Fibroblast of pulmonary artery (primary cell): ENCODE measurements at places on chromosomes 11 and 22.

DNA sequence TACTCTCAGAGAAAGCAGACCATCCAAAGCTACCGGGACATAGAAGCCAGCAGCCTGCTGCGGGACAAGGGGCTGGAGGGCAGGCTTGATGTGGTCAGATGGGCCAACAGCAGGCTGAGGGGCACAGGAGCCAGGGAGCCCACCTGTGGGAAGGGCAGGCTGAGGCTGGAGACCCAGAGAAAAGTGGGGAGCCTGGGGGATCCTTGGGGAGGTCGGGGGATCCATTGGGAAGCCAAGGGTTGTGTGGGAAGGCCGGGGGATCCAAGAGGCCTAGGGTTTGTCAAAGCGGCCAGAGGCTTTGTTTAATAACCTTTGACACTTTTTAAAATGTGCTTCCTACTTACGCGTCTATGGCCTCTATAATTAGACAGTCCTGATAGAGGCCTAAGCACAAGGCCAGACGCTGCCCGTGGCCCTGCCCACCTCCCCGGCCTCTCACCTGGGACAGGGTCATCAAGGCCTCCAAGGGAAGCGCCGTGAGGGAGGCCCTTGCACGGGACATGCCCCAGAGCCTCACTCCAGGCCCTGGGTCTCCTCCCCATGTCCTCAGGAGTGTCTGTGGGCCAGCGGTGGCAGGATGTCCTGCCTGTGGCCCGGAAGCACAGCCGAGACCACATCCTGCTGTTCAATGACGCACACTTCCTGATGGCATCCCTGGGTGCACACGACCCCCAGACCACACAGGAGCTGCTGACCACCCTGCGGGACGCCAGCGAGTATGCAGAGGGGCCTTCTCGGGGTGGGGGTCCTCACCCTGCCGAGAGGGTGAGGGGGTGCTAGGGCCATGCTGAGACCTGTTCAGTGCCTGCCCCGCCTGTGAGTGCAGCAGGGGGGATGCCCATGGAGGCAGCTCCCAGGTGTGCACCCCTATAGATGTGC is 8.6 kb upstream of the GTSE1 start:
- DNase-seq, result no peak

GRCh38 chr11:105696000-105696399 is 86.1 kb downstream of the GRIA4 start:
- no peak for DNase-seq

- DNase-seq, result peak; percentile 48
These were observed 6.3 kb downstream of the FDX1 start for GRCh38 chr11:110435780-110436717.

GRCh38 chr11:134741453-134742223 is 329.6 kb upstream of the B3GAT1 start:
- peak; percentile 60 for DNase-seq

DNA sequence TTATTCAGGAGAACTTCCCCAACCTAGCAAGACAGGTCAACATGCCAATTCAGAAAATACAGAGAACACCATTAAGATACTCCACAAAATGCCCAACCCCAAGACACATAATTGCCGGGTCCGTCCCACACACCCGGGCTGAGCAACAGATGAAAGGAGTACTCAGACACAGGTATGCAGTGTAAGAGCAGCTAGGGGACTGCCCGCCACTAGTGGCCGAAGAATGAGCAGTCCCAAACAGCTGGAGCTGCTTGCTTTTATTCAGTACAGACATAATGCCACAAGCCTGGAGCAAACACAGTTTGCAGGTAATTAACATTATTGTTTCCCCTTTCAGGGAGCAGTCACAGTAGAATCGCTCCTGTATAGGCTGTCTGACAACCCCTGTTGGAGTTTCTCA is 364.6 kb downstream of the LUZP2 start:
- no peak for DNase-seq

- DNase-seq, result no peak
These were observed 9.3 kb downstream of the OSBPL5 start for GRCh38 chr11:3155691-3156258.

DNA sequence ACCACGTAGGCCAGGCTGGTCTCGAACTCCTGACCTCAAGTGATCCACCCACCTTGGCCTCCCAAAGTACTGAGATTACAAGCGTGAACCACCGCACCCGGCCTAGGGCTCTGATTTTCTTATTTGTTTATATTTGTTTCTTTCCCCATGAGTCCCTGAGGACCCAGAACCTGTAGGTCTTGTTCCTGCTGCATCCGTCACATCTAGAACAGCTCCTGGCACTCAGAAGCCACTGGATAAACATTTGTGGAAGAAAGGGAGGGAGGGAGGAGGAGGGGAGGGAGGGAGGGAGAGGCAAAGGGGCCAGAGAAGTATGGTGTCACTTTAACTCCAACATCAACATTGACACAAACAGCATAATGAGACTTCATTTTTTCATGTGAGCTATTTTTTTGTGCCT is 67.7 kb downstream of the CELSR1 start:
- no peak for DNase-seq

DNA sequence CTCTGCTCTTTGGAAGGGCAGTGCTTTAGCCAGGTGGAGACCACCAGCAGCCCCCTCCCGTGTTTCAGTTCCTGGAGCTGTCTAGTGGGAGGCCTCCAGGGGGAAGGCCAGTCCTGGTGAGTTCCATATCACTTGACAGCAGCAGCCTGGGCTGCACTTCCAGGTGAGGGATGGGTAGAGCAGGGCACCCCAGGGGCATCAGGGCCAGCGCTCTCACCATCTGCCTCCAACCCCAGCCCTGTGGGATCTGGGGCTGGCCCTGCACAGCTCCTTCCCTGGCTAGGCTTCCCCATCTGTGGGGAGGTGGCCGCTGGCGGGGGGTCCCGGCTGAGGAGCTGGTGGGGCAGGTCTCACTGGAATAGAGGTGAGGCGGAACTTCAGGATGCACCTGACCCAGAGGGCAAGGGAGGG is 60.5 kb downstream of the MORC2 start:
- no peak for DNase-seq

GRCh38 chr22:20922141-20922751 is 5.0 kb downstream of the CRKL start:
- no peak for DNase-seq

DNA sequence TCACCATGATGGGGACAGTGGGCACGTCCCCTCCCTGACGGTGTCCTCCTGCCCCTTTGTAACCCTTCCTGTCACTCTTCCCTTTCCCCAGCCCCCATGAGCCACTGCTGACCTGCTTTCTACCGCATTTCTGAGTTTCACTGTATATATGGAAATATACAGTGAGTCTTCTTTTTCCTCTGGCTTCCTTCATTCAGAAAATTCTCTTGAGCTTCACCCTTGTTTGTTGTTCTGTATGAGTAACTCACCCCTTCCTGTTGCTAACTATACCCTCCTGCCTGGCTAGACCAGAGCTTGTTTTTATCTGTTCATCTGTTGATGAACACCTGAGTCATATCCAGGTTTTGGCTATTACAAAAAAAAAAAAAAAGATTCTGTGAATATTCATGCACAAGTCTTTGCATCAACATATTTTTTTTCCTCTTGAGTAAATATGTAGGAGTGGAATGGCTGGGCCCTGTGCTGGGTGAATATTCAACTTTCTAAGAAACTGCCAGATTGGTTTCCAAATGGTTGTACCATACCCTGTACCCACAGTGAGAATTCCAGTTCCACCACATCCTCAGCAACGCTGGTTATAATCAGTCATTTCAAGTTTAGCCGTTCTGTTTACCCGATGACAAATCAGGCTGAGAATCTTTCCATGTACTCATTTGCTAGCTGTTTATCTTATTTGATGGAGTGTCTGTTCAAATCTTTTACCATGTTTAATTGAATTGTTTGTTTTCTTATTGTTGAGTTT is 62.0 kb downstream of the IGF2 start:
- DNase-seq, result peak; percentile 47

GRCh38 chr11:14444441-14445189 is 55.0 kb downstream of the COPB1 start:
- no peak for DNase-seq

DNA sequence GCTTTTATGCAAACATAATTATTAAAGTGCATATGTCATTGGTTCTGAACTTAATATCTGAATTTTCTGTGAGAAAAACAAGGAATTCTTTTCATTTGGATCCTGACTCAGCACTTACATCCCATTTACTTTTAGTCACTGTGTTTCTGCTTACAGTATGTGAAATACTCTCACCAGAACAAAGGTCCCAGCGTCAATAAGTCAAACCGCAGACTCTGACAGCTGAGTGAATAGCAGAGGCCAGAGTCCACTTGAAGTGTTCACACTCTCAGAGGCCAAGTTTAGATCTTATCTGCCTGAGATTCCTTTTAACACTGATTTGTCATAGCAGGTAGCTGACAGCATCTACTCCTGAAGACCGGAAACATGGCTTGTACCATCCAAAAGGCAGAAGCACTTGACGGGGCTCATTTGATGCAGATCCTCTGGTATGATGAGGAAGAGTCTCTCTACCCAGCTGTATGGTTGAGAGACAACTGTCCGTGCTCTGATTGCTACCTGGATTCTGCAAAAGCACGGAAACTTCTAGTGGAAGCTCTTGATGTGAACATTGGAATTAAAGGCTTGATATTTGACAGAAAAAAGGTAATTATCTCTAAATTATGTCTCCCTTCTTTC is 14.6 kb downstream of the BBOX1 start:
- DNase-seq, result peak; percentile 49

DNA sequence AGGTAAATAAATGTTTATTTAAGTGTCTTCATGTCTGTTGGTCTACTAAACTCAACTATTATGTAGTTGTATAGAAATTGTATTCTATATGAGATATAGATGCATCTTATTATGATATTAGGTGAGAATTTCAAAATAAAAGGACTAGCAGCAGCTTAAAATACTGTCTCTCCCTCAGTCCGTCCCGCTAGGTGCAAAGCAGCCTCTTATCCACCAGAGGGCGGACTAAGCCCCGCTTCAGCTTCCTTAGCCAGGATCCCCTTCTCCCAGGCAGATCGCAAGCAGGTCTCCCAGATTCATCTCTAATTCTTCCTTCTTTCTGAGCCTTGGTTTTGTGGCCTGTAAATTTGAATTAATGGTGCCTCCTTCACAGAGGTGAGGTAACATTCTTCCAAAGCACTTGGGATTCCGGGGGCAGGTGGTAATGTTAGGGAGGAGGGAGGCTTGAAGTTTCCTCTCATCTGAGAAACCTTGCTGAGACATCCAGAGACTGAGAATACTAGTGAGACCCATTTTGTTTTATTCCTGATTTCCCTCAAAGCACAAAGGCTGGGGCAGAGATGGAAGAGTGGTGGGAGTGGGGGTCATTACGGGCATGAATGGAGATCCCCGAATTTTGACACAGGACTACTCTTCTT is 13.5 kb upstream of the INSC start:
- DNase-seq, result peak; percentile 81

DNA sequence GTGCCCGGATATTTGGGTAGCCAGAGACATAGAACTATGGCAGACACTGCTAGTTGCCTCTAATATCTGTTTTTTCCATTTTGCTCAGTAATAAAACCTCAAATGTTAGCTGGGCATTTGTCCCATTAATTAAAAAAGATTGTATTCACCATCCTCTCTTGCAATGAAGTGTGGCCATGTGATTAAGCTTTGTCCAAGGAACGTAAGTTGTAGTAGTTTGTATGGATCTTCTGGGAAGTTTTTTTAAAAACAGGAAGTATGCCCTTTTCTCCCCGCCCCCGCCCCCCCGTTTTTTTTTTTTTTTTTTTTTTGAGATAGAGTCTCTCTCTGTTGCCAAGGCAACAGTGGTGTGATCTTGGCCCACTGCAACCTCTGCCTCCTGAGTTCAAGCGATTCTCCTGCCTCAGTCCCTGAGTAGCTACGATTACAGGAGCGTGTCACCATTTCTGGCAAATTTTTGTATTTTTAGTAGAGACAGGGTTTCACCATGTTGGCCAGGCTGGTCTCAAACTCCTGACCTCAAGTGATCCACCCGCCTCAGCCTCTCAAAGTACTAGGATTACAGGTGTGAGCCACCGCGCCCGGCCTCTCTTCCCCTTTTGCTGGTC is 1.7 kb upstream of the TMEM135 start:
- no peak for DNase-seq

DNA sequence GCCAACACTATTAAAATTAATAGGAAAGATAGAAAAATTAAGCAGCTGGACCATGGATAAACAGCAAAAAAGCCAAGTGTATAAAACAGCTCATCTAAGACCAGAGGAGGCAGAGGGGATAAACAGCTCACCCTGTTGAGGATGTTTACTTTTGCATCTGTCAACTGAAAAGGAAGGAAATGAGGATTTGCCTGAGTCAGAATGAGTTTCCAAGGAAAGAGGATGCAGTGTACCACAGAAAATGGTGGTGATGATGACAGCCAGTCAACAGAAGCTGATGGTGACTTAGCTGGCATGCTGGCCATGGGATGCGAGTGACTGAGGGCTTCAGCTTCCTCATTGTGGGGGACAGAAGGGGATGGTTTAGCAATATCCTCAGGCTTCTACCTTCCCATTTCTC is 183.5 kb downstream of the KIRREL3 start:
- DNase-seq, result no peak

GRCh38 chr22:20567371-20567847 is 60.0 kb downstream of the MED15 start:
- DNase-seq, result no peak

GRCh38 chr22:32319861-32320406 is 37.7 kb upstream of the RFPL3 start:
- no peak for DNase-seq

GRCh38 chr11:7514099-7514591 is 346 bp downstream of the PPFIBP2 start:
- no peak for DNase-seq

- DNase-seq, result peak; percentile 89
These were observed 191.0 kb downstream of the NAV2 start for GRCh38 chr11:19903620-19904069.

- no peak for DNase-seq
These were observed 12.8 kb downstream of the BMAL1 start for GRCh38 chr11:13290221-13290980.

DNA sequence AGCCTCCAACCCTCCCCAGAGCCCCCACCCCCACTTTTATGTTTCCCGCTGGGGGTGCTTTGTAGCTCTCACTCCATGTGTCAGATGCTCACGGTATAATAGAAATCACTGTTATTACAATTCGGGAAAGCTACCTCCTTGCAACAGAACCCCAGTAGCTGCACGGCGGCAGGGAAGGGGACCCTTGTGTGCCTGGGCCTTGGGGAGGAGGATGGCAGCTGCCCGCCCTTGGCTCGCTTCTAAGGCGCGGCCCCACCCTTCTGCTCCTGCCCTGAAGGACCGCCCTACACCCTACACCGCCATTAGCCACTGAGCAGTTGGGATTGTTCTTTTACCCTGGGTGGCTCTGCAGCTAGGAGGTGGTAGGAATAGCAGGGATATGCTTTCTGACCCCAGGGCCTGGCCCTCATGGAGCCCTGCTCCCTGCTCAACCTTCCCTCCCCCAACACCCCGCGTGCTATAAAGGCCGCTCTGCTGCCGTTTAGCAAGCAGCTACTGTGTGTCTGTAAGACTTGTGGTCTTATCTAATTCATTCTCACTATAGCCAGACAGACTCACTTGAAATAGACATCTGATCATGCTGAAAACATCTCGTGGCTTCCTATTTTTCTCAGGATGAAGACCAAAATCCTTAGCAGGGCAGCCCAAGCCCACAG is 219.7 kb downstream of the CEP164 start:
- no peak for DNase-seq

DNA sequence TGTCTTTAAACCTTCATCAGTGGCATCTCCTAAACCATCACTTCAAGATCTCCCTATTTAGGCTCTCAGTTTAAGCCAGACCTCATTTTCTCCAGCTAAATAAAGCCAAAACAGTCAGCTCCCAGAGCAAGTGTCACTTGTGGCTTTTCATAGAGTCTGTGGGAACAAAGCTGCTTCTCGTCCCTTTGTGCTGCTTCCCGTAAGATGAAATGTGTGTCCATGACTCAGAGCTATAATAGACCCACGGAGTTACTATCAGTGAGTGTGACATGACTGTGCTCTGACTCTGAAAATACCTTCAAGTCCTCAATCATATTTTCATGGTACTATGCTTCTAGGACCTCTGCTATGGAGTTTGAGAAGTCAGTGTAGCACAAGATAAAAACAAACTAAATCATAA is 57.3 kb upstream of the SLN start:
- peak; percentile 45 for DNase-seq
